Occipital lobe (tissue), 3 donors: ENCODE measurements at places on chromosomes 16 and 17. TPM values are rescaled to one million over a fixed set of nuclear protein-coding genes. Genes with fewer than 3 reads are reported as not detected.

The NT5M gene
- 5.6 TPM for total RNA-seq

The PYY gene
- not detected for total RNA-seq

The PLXDC1 gene
- 9.4 TPM for total RNA-seq

The IGSF6 gene
- total RNA-seq: 3.1 TPM

The C16orf54 gene
- total RNA-seq: 0.31 TPM

The SLC47A1 gene
- total RNA-seq: 3.1 TPM

The ADAD2 gene
- total RNA-seq: not detected

The CCDC40 gene
- 5.0 TPM for total RNA-seq

The AIPL1 gene
- total RNA-seq: not detected

The GOSR2 gene
- 40.7 TPM for total RNA-seq

The KRT12 gene
- not detected for total RNA-seq

The CFDP1 gene
- total RNA-seq: 37.3 TPM

The ZFHX3 gene
- total RNA-seq: 2.3 TPM

The SEPTIN12 gene
- total RNA-seq: not detected

The CDRT15L2 gene
- not detected for total RNA-seq

The NEUROD2 gene
- 70.3 TPM for total RNA-seq

The SLC5A11 gene
- total RNA-seq: not detected

The HBA2 gene
- 614 TPM for total RNA-seq

The KRT28 gene
- total RNA-seq: not detected

The CD300A gene
- 3.3 TPM for total RNA-seq

The BICDL2 gene
- total RNA-seq: not detected

The CACNA1G gene
- total RNA-seq: 20.1 TPM

The TEX19 gene
- not detected for total RNA-seq

The SDF2 gene
- total RNA-seq: 33.5 TPM

The FMNL1 gene
- 1.9 TPM for total RNA-seq

The DHX8 gene
- 36.3 TPM for total RNA-seq

The HOXB8 gene
- total RNA-seq: not detected

The TBC1D3L gene
- 0.78 TPM for total RNA-seq

The FOXL1 gene
- 0.47 TPM for total RNA-seq

The SP2 gene
- 0.31 TPM for total RNA-seq

The FTSJ3 gene
- total RNA-seq: 40.4 TPM

The ASGR2 gene
- not detected for total RNA-seq

The KLHL10 gene
- not detected for total RNA-seq

The PLEKHG4 gene
- 2.3 TPM for total RNA-seq

The KRTAP2-1 gene
- total RNA-seq: not detected

The C1QTNF8 gene
- total RNA-seq: not detected
